ENCODE measurements at places on chromosomes 7 and 10.

DNA sequence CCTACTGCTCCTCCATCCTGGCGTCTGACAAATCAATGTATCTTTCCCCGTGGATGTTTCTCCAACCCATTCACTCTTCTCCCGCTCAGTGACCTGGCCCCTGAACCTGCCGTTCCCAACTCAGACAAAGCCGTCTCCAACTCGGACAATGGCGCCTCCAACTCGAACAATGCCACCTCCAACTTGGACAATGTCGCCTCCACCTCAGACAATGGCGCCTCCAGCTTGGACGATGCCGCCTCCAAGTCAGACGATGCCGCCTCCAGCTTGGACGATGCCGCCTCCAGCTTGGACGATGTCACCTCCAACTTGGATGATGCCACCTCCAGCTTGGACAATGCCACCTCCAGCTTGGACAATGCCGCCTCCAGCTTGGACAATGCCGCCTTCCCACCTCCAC is 608.6 kb downstream of the DNAJB6 start:
- DNase-seq = no peak

DNA sequence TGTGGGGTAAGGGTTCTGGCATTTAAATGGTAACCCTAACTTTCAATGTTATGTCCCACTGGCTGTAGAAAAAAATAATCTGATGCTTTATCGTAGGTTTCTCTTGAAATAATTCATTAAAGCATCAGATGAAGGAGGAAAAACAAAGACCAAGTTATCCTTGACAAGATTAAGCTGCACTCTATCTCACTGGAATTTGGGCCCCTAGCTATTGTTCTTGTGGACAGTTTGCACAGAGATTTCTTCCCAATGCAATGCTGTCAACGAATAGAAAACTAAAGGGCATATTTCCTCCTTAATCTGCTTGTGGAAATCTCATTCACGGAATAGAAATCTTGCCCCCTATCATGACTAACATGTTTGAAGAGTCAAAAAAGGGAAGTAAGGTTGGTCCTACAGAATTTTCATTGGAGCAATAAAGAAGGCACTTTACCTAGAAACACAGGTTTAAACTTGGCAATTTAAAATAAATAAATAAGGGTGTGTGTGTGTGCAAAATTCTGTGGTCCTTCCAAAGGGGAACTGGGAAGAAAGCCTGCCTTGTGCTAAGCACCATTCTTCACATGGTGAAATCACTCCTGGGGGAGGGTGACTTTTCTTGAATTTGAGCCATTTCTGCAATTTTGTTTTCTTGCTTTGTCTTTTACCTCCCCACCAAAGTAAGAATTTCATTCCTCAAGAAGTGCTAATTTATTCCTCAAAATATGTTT is 242.8 kb downstream of the GLI3 start:
- no peak for DNase-seq

GRCh38 chr7:25632616-25633015 is 404.3 kb upstream of the NPVF start:
- no peak for DNase-seq

DNA sequence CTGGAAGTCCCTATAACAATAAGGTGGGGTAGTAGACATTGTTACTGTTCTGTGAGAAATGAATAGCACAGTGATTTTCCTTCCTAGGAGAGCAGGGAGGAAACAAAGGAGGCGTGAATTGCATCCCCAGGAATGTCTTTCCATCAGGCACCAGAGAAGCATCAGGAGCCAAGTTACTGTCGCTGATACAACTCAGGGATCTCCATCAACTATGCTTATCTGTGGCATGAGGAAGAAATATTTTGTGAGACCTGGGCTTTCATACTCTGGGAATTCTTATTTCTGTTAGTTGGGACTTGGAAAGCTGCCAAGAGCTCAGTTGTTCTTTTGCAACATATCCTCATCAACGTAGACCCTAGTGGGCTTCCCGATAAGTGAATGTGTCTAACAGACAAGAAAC is 622.3 kb downstream of the SUGCT start:
- no peak for DNase-seq

DNA sequence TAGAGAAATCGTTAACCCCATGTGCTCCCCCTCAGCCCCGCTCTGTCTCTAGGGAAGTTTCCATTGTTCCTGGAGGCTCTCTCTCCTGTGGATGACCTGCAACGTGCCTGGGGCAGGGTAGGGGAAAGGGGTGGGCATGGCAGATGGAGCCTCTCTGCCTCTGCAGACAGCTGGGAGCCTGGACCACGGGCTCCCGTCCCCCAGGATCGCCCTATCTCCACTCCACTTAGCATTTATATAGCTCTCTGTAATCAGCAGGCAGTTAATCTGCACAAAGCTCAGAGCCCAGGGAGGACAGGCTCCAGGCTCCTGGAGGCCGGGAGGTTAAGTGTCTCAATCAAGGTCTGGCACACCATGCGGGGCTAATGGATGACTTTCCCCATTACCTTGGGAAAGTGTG is 369.7 kb downstream of the PLXNA4 start:
- no peak for DNase-seq

DNA sequence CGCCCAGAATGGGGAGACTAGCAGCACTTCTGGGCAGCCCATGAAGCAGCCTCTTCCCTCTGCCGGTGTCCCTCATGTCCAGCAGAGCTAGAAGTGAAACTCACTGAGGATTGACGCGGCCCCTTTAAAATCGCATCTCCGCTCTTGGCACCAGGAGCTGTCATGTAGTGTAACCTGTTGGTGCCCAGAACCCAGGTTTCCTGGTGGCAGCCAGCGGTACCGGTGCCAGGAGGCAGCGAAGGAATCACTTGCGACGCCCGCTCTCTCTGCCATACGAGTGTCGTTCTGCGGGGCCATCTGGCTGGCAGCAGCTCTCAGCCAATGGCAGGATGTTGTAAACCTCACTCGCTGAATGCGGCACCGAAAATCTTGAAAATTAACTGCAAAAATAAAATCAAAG is 82.7 kb downstream of the CUX1 start:
- DNase-seq = no peak

- no peak for DNase-seq
Measured at GRCh38 chr7:130421684-130422083, 19.1 kb downstream of the CEP41 start.

Measured in cortex of kidney (tissue), 1 donor.